Mesothelial cell of epicardium (in vitro differentiated cells): ENCODE measurements at places on chromosomes 16 and 17. TPM values are rescaled to one million over a fixed set of nuclear protein-coding genes. Genes with fewer than 3 reads are reported as not detected.

The ACE gene
- 2.4 to 2.9 TPM (median 2.6 TPM) in 3 replicates for total RNA-seq

DNA sequence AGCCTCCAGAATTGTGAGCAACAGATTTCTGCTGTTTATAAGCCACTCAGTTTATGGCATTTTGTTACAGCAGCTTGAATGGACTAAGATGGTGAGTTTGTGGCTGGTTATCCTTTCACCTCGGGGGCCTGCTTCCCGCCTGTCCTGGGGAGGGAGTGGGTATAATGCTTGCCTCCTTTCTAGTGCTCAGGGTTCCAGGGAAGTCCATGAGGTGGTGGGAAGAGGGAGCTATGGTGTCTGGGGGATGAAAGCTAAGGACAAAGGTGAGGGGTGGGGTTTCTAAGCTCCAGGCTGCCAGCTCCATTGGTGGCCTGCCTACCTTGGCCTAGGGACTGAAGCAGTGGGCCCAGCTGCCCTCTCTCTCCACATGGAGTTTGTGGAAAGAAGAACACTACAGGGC is 50.2 kb upstream of the SDK2 start:
- no peaks in the 10 kb centered on the region for H3K36me3 ChIP-seq
- no peak overlapping the region for H3K4me3 ChIP-seq
- peaks cover 20% of the 10 kb centered on the region for H3K27me3 ChIP-seq
- no peak for DNase-seq
- peaks cover 18% of the 10 kb centered on the region for H3K4me1 ChIP-seq

GRCh38 chr17:65545705-65546523 is 15.5 kb downstream of the AXIN2 start:
- peak overlapping the region; percentile 28 for H3K4me3 ChIP-seq
- no peak for DNase-seq
- H3K36me3 ChIP-seq, result peaks cover 46% of the 10 kb centered on the region
- H3K27me3 ChIP-seq, result no peaks in the 10 kb centered on the region
- H3K27ac ChIP-seq, result peak overlapping the region; percentile 93

GRCh38 chr17:44006598-44007345 is 2.4 kb downstream of the NAGS start:
- H3K4me1 ChIP-seq, result peaks cover 20% of the 10 kb centered on the region
- peaks cover 49% of the 10 kb centered on the region for H3K27me3 ChIP-seq
- peak overlapping the region; percentile 83 for H3K4me3 ChIP-seq
- peak; percentile 99 for DNase-seq
- H3K36me3 ChIP-seq, result peaks cover 4% of the 10 kb centered on the region
- H3K27ac ChIP-seq, result peak overlapping the region; percentile 85

DNA sequence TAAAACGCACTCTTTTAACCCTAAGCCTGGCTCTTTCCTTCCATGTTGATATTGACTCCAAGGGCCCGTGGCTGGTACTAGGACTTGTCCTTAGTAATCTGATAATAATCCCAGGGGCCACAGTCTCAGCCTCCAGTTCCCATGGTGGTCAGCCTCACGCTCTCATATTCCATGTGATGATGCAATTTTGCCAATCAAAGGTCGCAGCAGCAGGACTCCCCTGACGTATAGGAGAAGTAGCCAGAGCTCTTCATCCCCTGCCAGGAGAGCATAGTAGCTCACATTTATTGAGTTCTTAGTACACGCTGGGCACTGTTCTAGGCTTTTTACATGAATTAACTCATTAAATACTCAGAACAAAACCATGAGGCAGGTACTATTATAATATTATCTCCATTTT is 42.4 kb downstream of the CD300LF start:
- DNase-seq, result no peak
- no peak overlapping the region for H3K4me3 ChIP-seq
- H3K27me3 ChIP-seq, result peaks cover 84% of the 10 kb centered on the region
- H3K36me3 ChIP-seq, result no peaks in the 10 kb centered on the region

The PYY gene
- not detected in 3 replicates for total RNA-seq

DNA sequence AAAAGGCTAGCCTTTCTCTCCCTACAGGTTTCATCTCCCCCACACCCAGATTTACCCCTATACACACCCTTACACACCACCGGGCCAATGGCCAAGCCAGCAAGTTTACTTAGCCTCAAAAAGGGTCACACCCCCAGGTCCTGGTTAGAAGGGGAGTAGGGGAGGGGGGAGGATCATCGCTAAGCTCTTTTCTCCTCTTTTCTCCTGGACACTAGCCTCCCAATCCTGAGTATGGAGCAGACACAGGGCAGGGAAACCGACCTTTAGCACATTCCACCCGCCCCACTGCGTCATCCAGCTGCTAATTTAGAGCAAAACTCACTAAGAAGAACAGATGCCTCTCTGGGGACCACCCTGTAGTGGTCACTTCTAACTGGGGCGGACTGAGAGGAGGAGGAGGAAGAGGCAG is 4.4 kb downstream of the ACLY start:
- H3K4me3 ChIP-seq, result no peak overlapping the region
- peaks cover 21% of the 10 kb centered on the region for H3K36me3 ChIP-seq
- H3K4me1 ChIP-seq, result peaks cover 32% of the 10 kb centered on the region
- no peaks in the 10 kb centered on the region for H3K27me3 ChIP-seq

The ICAM2 gene
- total RNA-seq, result 0.22 TPM in 1 of 3 replicates, not detected in the others

The DOC2A gene
- total RNA-seq, result 5.3 to 6.4 TPM (median 5.7 TPM) in 3 replicates

DNA sequence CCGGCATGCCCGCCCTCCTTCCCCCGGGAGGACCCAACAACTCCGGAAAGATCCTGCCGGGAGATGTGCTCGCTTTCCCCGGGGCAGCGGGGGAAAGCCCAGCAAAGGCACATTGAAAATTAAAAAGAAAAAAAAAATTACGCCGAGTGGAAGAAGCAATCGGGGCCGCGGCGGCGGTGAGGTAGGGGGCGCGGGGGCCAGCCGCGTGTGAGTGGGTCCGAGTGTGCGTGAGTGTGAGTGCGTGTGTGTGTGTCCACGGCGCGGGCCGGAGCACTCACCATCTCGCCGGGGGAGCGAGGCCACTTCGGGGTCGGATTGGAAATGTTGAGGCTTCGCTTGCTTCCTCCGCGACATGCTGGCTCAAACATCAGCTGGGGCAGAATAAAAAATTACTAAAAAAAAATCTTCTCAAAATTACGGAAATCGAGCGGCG is at the start of gene SALL1:
Gene SALL1 (minus strand): TSS at position 383 of the 433 bp plus-strand sequence. CDS start 29 bp downstream, at position 354.
- H3K27ac ChIP-seq, result no peak within 1 kb of the TSS
- peaks cover 28% of the 10 kb centered on the region for H3K4me1 ChIP-seq

DNA sequence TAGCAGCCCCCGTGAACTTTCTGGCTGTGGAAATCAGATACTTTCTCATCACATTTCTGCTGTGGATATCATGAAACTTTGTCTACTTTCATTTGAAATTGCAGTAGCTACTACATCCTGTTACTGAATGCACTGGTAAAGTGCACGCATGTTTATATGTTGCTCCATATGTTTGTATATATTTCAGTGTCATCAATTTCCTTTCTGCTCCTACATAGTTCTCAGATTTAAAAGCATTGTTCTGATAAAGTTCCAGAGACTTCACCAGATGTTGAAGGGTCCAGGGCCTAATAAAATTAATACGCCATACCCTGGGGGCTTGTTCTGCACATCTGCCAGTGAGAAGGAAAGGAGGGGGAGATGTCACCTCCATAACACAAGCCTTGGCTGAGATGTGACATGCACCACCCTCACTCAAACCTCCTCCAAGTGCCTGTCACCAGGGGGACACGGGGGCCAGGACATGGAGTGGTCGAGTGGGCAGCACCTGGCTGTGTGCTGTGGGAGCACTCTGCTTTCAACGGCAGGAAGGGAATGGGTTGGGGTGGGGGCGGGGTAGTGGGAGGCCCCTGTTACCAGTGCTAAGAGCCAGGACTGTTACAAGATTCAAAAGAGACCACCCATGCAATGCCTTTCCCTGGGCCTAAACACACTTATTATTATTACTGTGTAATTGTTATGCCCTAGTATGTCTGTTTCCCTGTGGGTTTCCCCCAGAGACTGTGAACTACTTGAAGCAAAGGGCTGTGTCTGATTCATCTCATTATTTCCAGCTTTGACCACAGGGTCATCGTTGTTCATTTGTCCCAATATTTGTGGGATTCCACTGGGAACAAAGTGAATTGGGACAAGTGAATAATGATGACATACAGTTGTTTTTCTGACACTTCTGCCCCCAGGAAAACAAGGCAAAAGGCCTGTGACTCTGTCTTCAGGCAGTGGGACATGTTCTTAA is 193.4 kb downstream of the FOXL1 start:
- peak overlapping the region; percentile 97 for H3K27ac ChIP-seq
- H3K4me3 ChIP-seq, result no peak overlapping the region
- no peak for DNase-seq
- peaks cover 51% of the 10 kb centered on the region for H3K4me1 ChIP-seq

- no peak for DNase-seq
- H3K4me3 ChIP-seq, result peak overlapping the region; percentile 92
- H3K27ac ChIP-seq, result peak overlapping the region; percentile 87
- H3K27me3 ChIP-seq, result peaks cover 14% of the 10 kb centered on the region
- peaks cover 30% of the 10 kb centered on the region for H3K4me1 ChIP-seq
Measured at GRCh38 chr17:79778504-79779083, 646 bp downstream of the CBX2 start.

GRCh38 chr16:3857189-3858043 is 23.1 kb downstream of the CREBBP start:
- H3K4me1 ChIP-seq, result peaks cover 43% of the 10 kb centered on the region
- no peak overlapping the region for H3K4me3 ChIP-seq
- H3K27me3 ChIP-seq, result no peaks in the 10 kb centered on the region
- no peak for DNase-seq

GRCh38 chr16:80994451-80994850 is 12.2 kb downstream of the CMC2 start:
- peaks cover 23% of the 10 kb centered on the region for H3K4me1 ChIP-seq
- H3K36me3 ChIP-seq, result peaks cover 4% of the 10 kb centered on the region
- DNase-seq, result no peak
- no peaks in the 10 kb centered on the region for H3K27me3 ChIP-seq
- H3K27ac ChIP-seq, result peak overlapping the region; percentile 54
- H3K4me3 ChIP-seq, result no peak overlapping the region
